Activated CD4-positive, alpha-beta T cell treated with anti-CD3 and anti-CD28 coated beads, Interleukin-2, Interleukin-6, amounts not matched to agents 100 ng/mL and 50 ng/mL, durations not matched to agents 16 hours and 8 hours (primary cell): ENCODE measurements at places on chromosomes 16 and 17.

GRCh38 chr16:47636501-47637099, 175.5 kb downstream of the PHKB start:
- DNase-seq, result no peak

DNA sequence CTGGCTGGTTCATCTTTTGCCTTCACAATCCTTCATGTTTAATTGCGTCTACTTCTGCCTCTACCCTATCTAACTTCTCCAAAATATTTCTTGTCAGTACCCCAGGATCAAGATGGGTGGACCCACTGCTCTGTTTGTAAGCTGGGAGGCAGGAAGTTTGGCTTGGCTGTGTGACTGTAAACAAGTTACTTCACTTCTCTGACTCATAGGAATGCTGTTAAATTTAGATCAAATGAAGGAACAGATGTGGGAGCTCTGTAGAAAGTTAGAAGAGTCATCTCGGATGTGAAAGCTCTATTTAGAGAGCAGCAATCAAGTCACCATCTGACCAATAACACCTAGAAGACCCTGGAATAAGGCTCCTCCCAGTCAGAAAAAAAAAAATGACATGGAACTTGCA, 55.2 kb upstream of the MRTFB start:
- no peak for DNase-seq

- DNase-seq, result no peak
These were observed 260.8 kb upstream of the PSMD7 start for GRCh38 chr16:74035816-74036215.

DNA sequence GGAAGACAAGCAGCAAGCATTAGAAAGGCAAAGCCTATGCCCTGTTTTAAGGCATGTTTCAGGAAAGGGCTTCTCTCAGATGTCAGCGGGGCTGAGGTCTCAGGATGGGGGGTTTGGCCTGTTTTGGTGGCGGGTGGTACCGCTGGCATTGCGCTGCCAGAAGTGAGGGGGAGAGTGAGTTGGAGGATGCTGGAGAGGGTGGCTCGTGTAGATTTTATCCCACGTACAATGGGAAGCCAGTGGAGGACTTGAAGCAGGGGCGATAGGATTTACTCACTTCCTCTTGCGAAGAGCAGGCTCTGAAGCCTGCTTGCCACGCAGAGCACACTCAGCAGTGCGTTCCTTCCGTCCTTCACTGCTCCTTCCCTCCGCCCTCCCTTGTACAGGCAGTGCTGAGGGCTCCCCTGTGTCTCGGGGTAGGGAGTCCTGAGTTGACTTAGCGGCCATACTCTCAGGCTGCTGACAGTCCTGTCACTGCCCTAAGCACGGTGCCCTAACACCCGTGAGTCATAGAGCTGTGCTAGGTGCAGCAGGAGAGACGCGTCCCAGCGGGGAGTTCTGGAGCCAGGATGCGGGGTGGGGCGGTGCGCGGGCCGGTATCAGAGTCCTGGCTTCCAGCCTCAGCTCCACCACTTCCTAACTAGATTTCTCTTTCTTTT, 113.1 kb downstream of the SNX29 start:
- DNase-seq, result peak; percentile 46

DNA sequence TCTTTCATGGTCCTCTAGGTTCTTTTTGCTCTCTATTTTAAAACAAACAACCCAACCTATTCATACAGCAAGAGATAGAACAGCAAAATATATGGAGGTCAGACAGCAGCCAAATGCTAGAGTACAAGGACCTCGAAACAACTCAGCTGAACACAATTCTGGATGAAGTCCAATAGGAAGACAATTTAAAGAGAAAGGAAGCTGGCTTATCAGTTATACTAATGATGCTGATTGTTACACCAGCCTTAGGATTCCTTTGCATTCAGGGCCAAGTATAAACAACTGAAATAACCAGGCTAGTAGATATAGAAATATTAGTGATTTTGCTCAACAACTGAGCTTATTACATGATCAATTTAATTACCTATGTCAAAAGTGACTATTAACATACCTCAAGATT, 2.5 kb downstream of the SSH2 start:
- no peak for DNase-seq

DNA sequence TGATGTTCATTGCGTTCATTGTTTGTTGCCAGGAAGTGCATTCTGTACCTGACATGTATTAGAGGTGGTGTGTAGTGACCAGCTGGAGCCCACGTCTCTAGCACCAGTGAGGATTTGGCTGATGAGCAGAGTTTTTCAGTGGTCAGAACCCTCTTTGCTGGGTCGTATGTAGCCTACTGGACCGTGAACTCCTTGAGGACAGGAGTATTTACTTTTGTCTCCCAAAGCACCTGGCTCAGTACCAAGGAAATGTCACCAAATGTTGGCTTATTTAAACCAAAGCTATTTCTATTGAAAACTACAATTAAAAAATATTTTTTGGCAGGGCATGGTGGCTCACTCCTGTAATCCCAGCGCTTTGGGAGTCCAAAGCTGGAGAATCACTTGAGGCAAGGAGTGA, 262.7 kb downstream of the SNX29 start:
- DNase-seq, result no peak

DNA sequence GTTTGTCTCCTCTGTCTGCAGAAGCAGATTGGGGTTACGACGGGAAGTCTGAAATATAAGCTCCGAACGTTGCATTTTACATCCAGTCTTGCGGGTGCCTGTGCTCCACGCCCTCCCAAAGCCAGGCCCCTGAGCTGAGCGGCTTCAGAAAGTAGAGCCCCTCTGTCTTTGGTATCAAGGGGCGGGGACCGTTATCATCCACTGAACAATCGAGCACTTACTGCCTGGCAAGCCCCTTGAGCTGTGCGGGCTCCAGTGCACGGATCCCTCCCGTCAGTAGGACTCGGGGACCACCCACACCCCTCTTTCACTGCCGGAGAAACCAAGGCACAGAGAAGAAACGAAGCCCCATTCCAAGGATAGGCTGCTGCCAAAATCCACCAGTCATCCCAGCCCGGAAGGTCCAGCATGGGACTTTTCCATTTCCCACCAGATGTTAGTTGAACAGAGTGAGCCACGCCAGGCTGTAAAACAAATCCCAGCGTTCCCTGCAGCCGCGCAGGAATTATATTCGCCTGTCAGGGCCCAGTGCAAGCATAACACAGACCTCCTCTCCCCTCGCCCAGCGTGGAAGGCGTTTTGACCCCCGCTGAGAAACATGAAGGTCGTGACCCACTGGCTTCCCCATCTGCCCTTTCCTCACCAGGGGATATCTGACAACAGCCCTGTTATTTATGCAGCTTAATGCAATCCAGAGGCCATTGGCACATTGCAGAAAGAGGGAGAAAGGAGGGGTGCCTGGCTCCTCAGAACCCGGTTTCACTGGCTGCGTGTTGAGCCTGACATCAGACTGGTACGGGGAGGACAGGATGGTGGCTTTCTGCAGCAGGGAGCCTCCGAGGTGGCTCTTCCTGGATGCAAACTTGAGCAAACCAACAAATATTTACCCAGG, 212.2 kb upstream of the FOXF1 start:
- no peak for DNase-seq

DNA sequence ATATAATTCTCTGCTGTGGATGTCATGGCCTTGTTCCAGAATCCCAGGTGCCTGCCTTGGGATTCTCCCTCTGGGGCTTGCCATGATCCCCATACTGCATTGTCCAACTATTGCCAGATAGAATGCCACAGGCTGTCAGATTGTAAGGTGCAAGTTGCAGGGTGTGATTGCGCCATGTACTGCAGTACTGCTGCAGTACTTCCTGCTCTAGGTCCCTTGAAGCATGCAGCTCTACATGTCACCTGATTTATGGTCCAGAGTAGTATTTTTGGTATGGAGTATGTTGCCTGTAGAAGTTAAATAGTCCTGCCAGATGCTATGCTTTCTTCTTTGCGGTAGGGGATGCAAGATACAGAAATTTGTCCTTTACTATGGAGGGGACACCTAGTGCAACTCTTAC, 7.0 kb upstream of the SLFN5 start:
- no peak for DNase-seq

DNA sequence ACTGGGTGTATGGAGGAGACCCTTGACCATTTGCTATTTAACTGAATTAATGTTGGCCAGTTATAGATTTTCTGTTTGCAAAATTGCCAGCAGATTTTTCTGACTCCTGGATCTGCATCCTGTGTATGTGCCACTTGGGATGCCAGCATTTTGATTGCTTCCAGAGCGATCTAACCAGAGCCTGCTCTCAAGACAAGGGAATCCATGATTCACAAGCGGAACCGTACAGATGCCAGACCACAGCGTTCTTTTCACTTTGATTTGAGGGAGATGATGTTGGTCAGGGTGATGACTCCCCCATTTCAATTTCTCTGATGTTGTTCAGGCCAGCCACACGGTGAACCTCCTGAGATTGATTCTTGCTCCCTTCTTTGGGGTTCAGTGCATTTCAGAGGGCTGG, 228.7 kb downstream of the CDH13 start:
- DNase-seq, result no peak

DNA sequence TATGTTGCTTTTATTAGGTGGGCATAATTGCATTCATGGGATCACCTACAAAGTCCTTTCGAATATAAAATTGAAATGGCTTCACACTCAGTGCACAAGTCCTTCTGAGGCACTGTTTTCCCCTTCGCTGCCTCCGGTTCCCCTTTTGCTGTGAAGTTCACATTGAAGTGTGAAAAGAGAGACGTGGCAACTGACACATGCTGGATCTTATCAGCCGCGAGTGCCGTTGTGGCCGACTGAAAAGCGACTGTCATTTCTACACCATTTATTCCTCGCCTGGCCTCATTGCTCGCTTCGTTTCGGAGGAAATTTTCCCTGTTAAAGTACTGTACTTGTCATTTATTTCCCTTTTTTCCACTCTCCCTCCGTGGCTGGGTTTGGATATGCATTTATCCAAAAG, 423.5 kb downstream of the MAF start:
- DNase-seq, result no peak

GRCh38 chr17:80960037-80960796, 31.4 kb upstream of the CHMP6 start:
- no peak for DNase-seq

DNA sequence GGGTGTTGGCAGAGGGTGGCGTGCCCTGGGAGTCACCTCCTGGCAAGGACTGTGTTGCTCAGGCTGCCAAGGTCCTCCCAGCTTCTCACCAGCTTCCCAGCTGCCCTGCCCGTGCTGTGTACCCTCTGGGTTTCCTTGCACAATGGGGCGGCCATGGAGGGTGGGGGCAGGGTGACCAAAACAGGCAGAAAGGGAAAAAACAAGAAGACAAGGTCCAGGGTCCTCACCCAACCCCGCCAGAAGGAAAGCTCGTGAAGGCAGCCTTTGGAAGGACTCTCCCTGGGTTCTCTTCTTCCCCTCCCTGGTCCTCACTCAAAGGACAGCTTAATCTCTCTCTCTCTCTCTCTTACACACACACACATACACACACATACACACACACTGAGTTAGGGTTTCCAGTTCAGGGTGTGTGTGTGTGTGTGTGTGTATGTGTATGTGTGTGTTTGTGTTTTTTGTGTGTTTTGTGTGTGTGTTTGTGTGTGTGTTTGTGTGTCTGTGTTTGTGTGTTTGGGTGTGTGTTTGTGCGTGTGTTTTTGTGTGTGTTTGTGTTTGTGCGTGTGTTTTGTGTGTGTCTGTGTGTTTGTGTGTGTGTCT, 2.0 kb downstream of the SLC13A5 start:
- DNase-seq, result no peak

- DNase-seq, result peak; percentile 62
These were observed 4.6 kb upstream of the DRC7 start for GRCh38 chr16:57689762-57690558.

- no peak for DNase-seq
These were observed 27.0 kb upstream of the AKTIP start for GRCh38 chr16:53530046-53530445.

DNA sequence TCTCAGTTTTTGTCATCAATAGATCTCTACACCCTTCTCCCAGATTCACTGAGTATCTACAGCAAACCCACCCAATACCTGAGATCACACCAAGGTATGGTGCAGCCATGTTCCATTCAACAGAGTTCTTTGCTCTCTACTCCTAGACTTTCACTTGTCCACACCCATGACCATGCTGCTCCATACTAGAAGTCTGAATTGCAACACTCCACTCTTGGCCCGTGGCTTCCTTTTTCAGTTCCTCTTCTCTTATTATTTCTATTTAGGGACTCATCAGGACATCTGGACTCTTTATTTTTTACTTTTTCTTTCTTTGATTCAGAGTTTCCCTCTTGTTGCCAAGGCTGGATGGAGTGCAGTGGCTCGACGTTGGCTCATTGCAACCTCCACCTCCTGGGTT, 37.1 kb downstream of the YWHAE start:
- DNase-seq, result no peak

GRCh38 chr17:28545787-28546415, 6.5 kb downstream of the UNC119 start:
- DNase-seq, result no peak

DNA sequence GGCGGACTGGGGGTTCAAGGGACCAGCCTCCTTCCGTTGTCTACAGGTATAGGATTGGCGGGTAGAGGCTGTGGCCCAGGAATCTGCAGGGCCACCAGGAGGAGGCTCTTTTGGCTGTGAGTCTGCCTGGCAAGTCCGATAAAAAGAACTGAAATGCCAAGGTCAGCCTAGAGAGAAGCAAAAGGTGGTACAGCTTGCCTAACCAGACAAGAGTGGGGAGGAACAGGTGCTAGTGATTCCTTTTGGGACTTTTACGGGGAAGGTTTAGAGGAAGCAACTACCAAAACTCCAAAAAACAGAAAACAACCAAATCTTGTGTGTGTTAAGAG, 5.6 kb upstream of the EVPL start:
- no peak for DNase-seq

DNA sequence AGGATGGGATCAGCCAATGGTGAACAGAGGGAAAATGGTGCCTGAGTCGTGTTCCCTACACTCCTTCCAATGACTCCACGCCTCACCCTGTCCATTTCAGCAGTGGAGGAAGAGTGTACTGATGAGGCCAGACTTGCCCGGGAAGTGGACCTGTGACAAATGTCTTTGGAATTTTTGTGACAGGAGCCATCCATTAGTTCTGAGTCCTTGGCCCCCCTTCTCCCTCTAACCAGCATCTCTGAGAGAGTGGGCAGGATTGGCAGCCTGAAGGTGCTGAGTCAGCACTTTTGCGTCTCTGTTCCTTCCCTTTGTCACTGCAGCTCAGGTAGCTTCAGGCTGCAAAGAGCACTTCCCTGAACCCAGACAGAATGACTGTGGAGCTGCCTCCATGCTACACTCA, 30.8 kb downstream of the BEAN1 start:
- DNase-seq, result no peak

DNA sequence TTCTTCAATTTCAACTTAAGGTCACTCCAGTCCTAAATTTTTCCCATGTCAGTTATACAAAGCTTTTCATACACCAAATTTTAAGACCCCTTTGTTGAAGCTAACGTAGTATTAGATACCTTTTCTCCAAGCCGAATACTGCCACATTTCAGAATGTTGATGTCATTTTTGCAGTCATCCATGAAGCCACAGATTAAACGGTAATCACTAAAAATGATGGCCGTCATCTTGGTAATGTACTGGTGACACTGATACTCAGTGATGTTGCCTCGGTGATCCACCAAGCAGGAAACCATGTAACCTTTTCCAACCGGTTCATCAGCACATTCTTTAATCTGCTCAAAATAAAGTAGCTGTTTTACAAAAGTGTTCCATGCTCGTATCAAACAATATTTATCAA, 82.1 kb upstream of the CLEC18B start:
- no peak for DNase-seq
